ENCODE measurements at places on chromosomes 11 and 22. TPM values are rescaled to one million over a fixed set of nuclear protein-coding genes. Genes with fewer than 3 reads are reported as not detected.

AMPD3 gene
- polyA plus RNA-seq: 2.9 TPM

MYO7A gene
- 0.25 TPM for polyA plus RNA-seq

SCO2 gene
- 10.5 TPM for polyA plus RNA-seq

VSIG10L2 gene
- not detected for polyA plus RNA-seq

KCTD21 gene
- polyA plus RNA-seq: 4.8 TPM

OR8A1 gene
- not detected for polyA plus RNA-seq

TRIM48 gene
- not detected for polyA plus RNA-seq

CRYBA4 gene
- 0.34 TPM for polyA plus RNA-seq

UPK3A gene
- polyA plus RNA-seq: not detected

MS4A12 gene
- polyA plus RNA-seq: not detected

ELF5 gene
- not detected for polyA plus RNA-seq

KCNK4 gene
- polyA plus RNA-seq: not detected

GPHA2 gene
- not detected for polyA plus RNA-seq

TEAD1 gene
- polyA plus RNA-seq: 45.9 TPM

PHF21B gene
- polyA plus RNA-seq: 3.0 TPM

OR10G4 gene
- polyA plus RNA-seq: not detected

GAB2 gene
- polyA plus RNA-seq: 5.3 TPM

GRM5 gene
- polyA plus RNA-seq: not detected

FAM83F gene
- 0.06 TPM for polyA plus RNA-seq

CHRNA10 gene
- not detected for polyA plus RNA-seq

C11orf91 gene
- polyA plus RNA-seq: not detected

PPFIA1 gene
- polyA plus RNA-seq: 34.1 TPM

TRIM29 gene
- not detected for polyA plus RNA-seq

RAG1 gene
- polyA plus RNA-seq: 1.3 TPM
